ENCODE measurements at places on chromosomes 16 and 17. TPM values are rescaled to one million over a fixed set of nuclear protein-coding genes. Genes with fewer than 3 reads are reported as not detected.
A peak's percentile ranks its signal among the peaks of the same experiment; 100 is the strongest.

Gene CNTD1
- total RNA-seq: 0.61 TPM

Gene DNAJA3
- 48.3 TPM for total RNA-seq

Gene CES5A
- total RNA-seq: not detected

Gene WFDC1
- 17.4 TPM for total RNA-seq

Gene TNK1
- total RNA-seq: 18.0 TPM

Gene RNU2-1
- 2,735 TPM for total RNA-seq

Gene FBXO39
- total RNA-seq: not detected

Gene VEZF1
- total RNA-seq: 35.7 TPM

Gene PRSS53
- total RNA-seq: 0.77 TPM

- H3K4me3 ChIP-seq: no peak overlapping the region
- H3K27ac ChIP-seq: peak overlapping the region; percentile 73
- H3K4me1 ChIP-seq: peaks cover 22% of the 10 kb centered on the region
- H3K27me3 ChIP-seq: no peaks in the 10 kb centered on the region
- peak; percentile 95 for DNase-seq
These were observed 497 bp downstream of the SMIM5 start for GRCh38 chr17:75633486-75634375.

DNA sequence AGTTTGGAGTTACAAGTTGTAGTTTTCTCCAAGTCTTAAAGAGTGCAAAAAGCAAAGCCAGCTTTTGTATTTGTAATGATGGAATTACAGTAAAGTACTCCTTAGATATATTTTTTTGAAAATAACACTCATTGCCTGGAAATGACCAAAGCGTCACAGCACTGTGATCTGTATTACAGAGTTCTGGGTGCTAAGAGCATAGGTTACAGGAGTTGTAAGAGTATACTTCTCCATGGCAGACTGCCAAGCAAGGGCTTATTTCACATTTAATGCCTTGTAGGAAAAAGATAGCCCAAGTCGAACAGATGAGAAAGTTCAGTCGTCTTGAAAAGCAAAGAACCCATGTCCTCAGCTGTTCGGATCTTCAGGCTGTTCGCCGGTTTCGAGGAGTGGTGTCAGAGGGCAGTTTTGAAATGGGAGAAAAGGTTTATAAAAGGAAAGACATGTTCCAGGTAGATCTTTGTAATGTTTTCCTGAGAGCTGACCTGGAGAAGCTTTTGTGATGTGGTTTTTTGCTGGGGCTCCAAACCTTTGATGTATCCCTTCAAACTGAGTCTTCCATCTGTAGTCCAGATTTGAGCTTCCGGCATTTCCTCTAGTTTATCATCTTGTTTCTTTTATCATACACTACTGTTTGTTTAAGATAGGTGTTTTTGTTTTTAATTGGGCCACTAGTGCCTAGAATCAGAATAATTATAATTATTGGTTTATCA is 41.3 kb downstream of the ERCC4 start:
- no peaks in the 10 kb centered on the region for H3K4me1 ChIP-seq
- no peaks in the 10 kb centered on the region for H3K36me3 ChIP-seq
- H3K27me3 ChIP-seq: no peaks in the 10 kb centered on the region
- H3K4me3 ChIP-seq: no peak overlapping the region

DNA sequence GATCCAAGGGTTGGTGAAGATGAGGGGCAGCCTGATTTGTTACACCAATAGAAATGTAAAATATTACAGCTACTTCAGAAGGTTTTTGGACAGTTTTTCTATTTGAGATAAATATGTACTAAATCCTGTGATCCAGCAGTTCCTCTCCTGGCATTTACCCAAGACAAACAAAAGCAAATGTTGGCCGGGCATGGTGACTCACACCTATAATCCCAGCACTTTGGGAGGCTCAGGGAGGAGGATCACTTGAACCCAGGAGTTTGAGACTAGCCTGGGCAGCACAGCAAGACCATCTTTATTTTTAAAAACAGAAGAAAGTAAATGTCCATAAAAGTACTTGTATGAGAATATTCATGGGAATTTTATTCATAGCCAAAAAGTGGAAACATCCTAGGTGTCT is 64.8 kb upstream of the MRC2 start:
- peak; percentile 31 for DNase-seq
- H3K27me3 ChIP-seq: no peaks in the 10 kb centered on the region
- H3K27ac ChIP-seq: no peak overlapping the region
- H3K4me3 ChIP-seq: no peak overlapping the region

- H3K4me1 ChIP-seq: no peaks in the 10 kb centered on the region
- no peak for DNase-seq
- no peaks in the 10 kb centered on the region for H3K36me3 ChIP-seq
- H3K4me3 ChIP-seq: no peak overlapping the region
- H3K27me3 ChIP-seq: no peaks in the 10 kb centered on the region
These were observed 176.5 kb downstream of the IRF8 start for GRCh38 chr16:86075488-86075785.

DNA sequence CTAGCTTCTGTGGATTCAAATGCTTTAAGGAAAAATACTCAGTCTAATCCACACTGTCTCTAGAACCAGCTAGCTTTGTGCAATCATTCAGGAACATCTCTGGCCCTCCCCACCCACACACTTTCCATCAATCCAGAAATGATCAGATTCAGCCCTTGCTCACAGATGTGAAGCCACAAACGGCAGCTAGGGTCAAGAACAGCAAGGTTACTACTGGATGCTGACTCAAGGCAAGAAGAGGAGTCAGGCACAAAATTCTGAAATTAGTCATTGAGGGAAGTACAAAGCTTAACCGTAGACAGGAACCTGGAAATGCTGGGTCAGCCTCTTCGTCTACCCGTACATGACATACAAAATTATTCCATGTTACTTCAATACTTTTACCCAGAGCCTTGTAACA is 174.6 kb downstream of the CDH13 start:
- no peak for DNase-seq
- H3K4me1 ChIP-seq: no peaks in the 10 kb centered on the region
- no peaks in the 10 kb centered on the region for H3K36me3 ChIP-seq
- no peak overlapping the region for H3K27ac ChIP-seq

DNA sequence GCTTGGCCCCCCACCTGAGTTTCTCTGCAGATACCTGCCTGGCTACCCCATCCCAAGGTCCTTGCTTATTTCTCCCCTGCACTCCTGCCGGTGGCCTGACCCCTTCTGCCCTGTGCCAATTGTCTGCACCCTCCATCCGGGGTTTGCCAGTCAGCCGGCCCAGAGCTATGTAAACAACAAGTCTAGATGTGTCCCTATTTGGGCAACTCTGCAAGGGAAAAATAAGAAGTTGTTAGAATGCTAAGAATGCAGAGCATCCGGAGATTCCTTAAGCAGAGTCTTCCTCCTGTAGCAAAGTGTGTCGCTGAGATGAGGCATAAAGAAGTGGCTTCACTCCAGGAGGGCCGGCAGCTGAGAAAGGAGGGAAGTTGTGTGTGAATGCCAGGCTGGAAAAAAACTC is 46.6 kb downstream of the RGS9 start:
- H3K36me3 ChIP-seq: no peaks in the 10 kb centered on the region
- H3K27me3 ChIP-seq: no peaks in the 10 kb centered on the region

- no peaks in the 10 kb centered on the region for H3K27me3 ChIP-seq
- DNase-seq: peak; percentile 25
- H3K36me3 ChIP-seq: no peaks in the 10 kb centered on the region
- H3K27ac ChIP-seq: no peak overlapping the region
- H3K4me3 ChIP-seq: no peak overlapping the region
These were observed 23.9 kb upstream of the HEATR6 start for GRCh38 chr17:60102632-60103096.

DNA sequence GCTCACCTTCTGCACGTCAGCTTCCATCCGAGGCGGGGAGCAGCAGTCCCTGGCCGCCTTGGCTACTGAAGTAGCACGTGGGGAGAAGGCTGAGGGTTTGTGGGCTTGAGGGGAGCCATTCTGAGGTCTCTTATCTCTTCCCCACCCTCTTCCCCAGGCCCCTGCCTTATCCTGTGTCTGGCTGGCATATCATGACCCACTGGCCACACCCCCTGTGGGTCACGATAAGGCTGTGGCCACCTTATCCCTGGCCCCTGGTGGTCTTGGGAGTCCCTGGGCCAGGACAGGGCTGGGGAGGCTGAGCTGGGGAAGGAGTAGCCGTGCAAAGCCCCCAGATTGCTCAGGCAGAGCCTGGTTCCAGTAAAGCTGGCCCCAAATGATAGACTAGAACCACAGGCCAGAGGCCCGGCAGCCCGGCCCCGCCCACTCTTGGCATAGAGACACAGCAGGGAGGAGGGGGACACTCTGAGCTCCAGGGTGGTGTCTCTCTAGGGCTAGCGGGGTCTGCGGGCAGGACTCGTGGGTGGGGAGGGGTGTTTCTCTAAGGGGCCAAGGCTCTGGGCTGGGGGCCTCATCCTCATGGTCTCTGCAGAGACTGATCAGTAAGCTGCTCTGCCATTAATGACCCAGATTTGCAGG is 7.6 kb downstream of the SPNS2 start:
- H3K4me1 ChIP-seq: no peaks in the 10 kb centered on the region
- H3K27ac ChIP-seq: no peak overlapping the region
- no peaks in the 10 kb centered on the region for H3K36me3 ChIP-seq
- no peak for DNase-seq
- H3K27me3 ChIP-seq: peaks cover 2% of the 10 kb centered on the region

DNA sequence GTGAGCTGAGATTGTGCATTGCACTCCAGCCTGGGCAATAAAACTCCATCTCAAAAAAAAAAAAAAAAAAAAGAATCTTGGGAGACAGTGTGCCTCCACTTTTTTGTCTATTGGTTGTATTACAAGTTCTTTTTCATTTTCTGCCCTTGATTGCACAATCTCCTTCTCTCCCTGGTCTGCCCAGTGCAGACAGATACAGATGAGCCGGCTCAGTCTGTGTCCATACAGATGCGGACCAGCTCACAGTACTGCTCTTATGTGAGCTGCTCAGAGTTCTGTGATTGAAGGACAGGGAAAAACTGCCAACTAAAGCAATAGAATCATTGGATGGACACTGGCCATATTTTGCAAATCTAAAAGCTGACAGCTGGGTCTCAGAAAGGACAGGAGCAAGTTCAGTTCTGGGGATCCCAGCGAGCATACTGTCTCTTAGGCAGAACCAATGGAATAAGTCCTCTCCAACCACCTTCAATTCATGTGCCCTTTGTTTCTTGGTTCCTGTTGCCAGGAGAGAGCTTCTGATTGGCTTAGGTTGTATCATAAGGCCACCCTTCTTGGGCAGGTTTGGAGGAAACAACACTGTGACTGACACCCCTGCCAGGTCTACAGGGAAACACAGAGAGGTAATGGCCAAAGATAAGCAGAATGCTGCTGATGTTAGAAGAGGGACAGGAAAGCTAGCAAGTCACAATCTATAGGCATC is 495.6 kb upstream of the HSBP1 start:
- no peaks in the 10 kb centered on the region for H3K36me3 ChIP-seq
- H3K4me3 ChIP-seq: no peak overlapping the region
- no peak overlapping the region for H3K27ac ChIP-seq
- H3K27me3 ChIP-seq: no peaks in the 10 kb centered on the region
- no peak for DNase-seq

- no peaks in the 10 kb centered on the region for H3K4me1 ChIP-seq
- H3K36me3 ChIP-seq: no peaks in the 10 kb centered on the region
- H3K27ac ChIP-seq: peak overlapping the region; percentile 57
- DNase-seq: peak; percentile 62
These were observed 45.8 kb upstream of the ETV4 start for GRCh38 chr17:43591779-43592562.

DNA sequence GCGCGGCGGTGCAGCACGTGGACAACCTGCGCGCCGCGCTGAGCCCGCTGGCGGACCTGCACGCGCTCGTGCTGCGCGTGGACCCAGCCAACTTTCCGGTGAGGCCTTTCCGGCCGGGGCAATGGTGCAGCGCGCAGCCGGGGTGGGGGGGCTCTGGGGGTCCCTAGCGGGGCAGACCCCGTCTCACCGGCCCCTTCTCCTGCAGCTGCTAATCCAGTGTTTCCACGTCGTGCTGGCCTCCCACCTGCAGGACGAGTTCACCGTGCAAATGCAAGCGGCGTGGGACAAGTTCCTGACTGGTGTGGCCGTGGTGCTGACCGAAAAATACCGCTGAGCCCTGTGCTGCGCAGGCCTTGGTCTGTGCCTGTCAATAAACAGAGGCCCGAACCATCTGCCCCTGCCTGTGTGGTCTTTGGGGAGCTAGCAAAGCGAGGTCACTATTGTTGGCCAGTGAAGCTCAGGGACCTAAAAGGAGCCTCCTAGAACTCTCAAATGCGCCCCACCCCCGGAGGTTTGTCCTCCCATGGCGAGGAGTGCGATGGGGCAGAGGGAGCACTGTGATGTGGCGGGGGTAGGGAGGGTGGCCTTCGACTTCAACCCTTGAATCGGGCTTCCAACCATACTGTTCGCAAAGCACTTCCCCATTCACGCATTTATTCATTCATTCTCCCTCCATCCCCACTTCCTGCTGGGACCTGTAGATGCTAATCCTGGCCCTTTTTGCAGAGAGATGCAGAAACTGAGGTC is 770 bp downstream of the HBM start:
- H3K36me3 ChIP-seq: no peaks in the 10 kb centered on the region
- no peak overlapping the region for H3K4me3 ChIP-seq
- H3K4me1 ChIP-seq: no peaks in the 10 kb centered on the region
- H3K27me3 ChIP-seq: peaks cover 40% of the 10 kb centered on the region

DNA sequence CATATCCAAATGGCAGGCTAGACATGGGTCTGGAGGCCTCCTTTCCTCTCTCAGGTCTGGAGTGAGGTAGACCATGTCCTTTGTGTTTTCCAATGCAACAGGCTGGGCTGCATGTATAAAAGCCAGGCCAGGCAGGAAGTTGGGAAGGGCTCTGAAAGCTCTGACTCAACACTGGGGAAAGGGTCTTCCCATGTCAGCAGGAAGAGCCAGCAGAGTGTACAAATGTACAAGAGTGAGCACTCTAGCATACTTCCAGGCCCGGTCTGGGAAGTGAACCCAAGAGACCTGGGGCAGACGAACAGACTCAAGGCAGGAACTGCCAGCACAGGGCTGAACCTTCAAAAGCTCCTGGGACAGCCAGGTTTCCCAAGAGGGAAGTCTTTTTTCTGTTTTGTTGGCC is 7.0 kb downstream of the ATPAF2 start:
- no peaks in the 10 kb centered on the region for H3K36me3 ChIP-seq
- no peaks in the 10 kb centered on the region for H3K4me1 ChIP-seq
- H3K27me3 ChIP-seq: no peaks in the 10 kb centered on the region
- no peak overlapping the region for H3K27ac ChIP-seq

DNA sequence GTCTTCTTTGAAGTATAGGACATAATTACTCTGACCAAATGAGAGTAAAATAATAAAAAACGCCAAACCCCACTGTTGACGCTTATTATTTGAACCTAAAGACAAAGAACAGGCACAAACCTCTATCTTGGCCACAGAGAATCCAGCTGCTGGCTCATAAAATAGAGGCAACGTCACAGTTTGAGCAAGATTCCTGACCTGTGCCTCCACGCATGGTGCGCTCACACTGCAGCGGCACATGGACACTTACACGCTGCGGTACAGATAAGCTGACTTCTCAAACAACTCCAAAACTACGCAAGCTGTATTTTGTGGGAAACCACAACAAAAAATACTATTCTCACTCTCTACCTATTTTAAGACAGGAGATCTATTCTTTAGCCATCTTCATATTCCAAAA is 38.8 kb upstream of the TRAP1 start:
- no peaks in the 10 kb centered on the region for H3K4me1 ChIP-seq
- no peak overlapping the region for H3K4me3 ChIP-seq
- H3K27me3 ChIP-seq: no peaks in the 10 kb centered on the region
- no peak for DNase-seq

- no peak overlapping the region for H3K27ac ChIP-seq
- peaks cover 4% of the 10 kb centered on the region for H3K4me1 ChIP-seq
- no peaks in the 10 kb centered on the region for H3K27me3 ChIP-seq
- H3K4me3 ChIP-seq: no peak overlapping the region
These were observed 87.2 kb upstream of the PLEKHM1 start for GRCh38 chr17:45577571-45578279.

GRCh38 chr17:9729735-9730420 is 61.5 kb downstream of the DHRS7C start:
- DNase-seq: no peak
- H3K27ac ChIP-seq: no peak overlapping the region
- no peaks in the 10 kb centered on the region for H3K36me3 ChIP-seq
- no peaks in the 10 kb centered on the region for H3K27me3 ChIP-seq

GRCh38 chr16:75320435-75320834 is 69.0 kb upstream of the BCAR1 start:
- DNase-seq: no peak
- no peak overlapping the region for H3K4me3 ChIP-seq
- H3K4me1 ChIP-seq: no peaks in the 10 kb centered on the region

All from colonic mucosa (tissue), 4 donors.